Vagina (tissue), 2 donors: ENCODE measurements at places on chromosomes 13 and 19.

- DNase-seq = no peak
These were observed 423.3 kb downstream of the SPRY2 start for GRCh38 chr13:79917628-79918027.

DNA sequence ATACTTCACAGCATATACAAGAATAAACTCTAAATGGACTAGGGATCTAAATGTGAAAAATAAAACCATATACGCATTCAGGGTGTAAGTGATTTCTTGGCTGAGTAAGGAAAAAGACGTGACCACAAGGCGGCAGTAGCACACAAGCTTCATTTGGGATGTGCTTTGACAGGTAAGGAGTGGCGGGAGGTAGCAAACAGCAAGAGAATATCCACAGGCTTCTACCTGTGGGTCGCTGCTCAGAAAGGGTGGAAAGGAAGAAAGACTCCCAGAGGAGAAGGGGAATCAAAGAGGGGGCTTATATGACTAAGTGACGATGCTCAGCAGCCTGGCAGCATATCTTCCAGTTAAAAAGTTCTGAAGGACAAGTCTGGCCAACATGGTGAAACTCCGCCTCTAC, 2.5 kb upstream of the ZNF121 start:
- DNase-seq = no peak

DNA sequence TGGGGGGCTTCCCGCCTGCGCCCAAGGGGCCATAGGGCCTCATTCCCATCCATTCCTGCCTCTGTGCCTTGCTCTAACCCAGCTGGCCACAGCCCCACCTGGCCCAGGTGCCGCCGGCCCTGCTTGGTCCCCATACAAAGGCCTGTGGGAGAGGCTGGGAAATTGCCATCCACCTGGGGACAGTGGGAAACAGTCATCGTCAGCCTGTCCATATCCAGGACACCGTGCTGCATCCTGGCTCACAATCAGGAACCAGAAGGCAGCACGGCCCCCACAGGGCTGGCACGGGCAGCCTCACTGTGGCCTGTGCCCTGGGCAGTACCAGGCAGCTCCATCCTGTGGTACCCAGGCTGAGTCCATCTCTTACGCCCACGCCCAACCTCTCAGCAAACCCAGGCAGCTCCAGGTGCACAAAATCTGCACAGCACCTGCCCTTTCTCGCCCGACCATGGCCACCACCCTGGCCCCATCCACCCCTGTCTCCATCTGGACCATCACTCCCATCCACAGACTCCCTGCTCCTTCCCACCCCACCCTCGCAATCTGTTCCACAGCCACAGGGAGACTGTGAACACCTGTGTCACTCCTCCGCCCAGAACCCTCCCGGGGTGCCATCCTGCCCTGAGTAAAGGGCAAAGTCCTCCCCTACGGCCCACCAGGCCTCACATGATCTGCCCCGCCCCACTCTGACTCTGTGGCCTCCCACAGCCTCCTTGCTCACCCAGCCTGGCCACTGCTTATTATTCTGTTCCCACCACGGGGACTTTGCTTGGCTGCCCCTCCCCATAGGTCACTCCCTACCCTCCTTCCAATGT, 21.1 kb upstream of the FBXO27 start:
- no peak for DNase-seq

DNA sequence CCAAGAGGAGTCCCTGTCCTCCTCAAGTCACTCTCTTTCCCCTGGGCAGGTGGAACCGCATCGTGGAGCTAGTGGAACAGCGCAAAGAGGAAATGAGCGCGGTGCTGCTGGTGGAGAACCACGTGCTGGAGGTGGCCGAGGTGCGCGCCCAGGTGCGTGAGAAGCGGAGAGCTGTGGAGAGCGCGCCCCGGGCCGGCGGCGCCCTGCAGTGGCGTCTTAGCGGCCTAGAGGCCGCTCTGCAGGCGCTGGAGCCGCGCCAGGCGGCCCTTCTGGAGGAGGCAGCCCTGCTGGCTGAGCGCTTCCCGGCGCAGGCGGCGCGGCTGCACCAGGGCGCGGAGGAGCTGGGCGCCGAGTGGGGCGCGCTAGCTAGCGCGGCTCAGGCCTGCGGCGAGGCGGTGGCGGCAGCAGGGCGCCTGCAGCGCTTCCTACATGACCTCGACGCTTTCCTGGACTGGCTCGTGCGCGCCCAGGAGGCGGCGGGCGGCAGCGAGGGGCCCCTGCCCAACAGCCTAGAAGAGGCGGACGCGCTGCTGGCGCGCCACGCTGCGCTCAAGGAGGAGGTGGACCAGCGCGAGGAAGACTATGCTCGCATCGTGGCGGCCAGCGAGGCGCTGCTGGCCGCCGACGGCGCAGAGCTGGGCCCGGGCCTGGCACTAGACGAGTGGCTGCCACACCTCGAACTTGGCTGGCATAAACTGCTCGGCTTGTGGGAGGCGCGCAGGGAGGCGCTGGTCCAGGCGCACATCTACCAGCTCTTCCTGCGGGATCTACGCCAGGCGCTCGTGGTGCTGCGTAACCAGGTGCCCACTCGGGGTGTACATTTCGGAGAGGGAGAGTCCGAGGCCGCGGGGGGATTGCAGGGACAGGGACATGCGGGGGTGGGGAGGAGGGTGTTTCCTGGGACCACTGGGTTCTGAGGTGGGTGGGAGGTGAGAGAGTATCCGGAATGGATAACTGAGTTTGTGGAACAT, 52.8 kb downstream of the SPTBN4 start:
- no peak for DNase-seq

GRCh38 chr13:49690133-49690994, 922 bp downstream of the EBPL start:
- no peak for DNase-seq

- DNase-seq = no peak
These were observed 639 bp downstream of the LENG1 start for GRCh38 chr19:54158812-54159351.

- DNase-seq = no peak
These were observed 129.8 kb downstream of the KCTD12 start for GRCh38 chr13:76756451-76756850.

GRCh38 chr19:7326105-7326877, 22.4 kb upstream of the ARHGEF18 start:
- no peak for DNase-seq

DNA sequence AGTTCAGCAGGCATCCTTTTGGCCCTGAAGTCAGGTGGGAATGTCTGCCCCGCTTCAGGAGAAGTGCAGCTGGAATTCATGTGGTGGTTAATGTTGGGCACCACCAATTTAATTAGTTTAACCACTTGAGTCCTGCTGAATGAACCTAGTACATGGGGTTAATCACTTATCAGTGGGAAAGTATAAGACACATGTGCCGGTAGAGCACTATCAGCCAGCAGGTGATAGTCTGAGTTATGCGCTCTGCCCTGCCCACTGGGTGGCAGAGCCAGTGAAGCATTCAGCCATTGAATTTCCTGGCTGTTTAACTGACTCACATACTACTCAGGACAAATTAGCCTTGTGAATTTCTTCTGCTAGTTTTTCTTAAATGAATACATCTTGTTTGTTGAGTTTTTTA, 789.7 kb upstream of the PRR20A start:
- DNase-seq = no peak

DNA sequence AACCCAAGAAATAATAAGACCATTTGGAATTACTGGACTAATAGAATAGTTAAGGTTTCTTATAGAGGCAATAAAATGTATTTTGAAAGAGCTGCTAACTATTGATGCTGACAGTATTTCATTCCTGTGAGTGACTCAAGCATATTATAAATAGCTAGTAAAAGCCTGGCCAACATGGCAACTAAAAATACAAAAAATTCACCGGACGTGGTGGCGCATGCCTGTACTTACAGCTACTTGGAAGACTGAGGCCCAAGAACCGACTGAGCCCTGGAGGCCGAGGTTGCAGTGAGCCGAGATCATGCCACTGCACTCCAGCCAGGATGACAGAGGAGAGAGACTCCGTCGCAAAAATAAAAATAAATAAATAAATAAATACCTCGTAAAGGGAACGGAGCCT, 5.4 kb upstream of the ICAM3 start:
- DNase-seq = no peak

GRCh38 chr19:48696353-48697010, 711 bp downstream of the FUT2 start:
- no peak for DNase-seq

DNA sequence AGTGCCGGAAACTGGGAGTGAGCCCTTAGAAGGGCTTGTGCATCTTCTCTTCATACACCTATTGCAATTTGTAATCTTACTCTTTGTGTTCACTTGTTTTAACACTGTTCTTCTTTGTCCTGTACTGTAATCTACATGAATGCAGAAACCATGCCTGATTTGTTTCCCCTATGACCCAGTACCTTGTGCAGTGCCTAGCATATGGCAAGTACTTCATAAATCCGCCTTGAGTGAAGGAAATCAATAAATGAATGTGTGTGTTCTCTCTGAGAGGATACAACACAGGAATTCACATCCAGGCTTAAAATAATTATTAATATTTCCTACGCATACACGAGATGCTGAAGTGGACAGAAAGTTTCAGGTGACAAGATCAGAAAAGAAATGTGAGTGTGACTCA, 172.6 kb downstream of the GPC6 start:
- DNase-seq = no peak

- DNase-seq = no peak
These were observed 1550.5 kb downstream of the SLITRK5 start for GRCh38 chr13:89221557-89222158.

- DNase-seq = no peak
These were observed 322.3 kb downstream of the EFNB2 start for GRCh38 chr13:106213028-106213757.

GRCh38 chr19:22030680-22031079, 19.9 kb upstream of the ZNF208 start:
- DNase-seq = no peak

GRCh38 chr13:37681281-37682032, 82.9 kb upstream of the POSTN start:
- DNase-seq = no peak

DNA sequence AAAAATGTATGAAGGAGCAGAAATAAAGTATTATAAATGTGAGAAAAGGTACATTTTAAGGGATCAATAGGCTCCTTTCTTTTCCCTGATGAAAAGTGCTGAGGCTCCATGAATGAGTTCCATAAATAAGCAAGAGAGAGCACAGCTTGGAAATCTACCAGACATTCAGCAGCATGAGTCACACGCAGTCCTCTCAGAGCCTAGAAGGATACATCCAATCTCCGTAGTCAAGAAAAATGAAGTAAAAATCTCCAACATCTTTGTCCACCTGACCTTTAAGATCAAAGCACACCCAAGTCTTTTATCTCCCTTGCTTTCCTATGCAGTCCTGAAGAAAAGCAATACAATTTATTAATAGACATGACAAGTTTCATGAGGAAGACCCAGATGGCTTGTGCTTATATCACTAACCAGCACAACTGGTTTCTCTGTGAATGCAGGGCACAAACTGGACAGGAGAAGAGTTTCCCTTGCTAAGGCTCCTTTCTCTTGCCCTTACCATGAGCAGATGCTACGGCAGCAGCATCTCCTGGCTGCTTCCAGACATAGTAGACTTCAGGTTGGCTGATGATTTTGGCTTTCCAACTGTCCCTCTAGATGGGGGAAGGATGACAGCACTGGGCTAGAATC, 730.8 kb downstream of the EFNB2 start:
- no peak for DNase-seq

DNA sequence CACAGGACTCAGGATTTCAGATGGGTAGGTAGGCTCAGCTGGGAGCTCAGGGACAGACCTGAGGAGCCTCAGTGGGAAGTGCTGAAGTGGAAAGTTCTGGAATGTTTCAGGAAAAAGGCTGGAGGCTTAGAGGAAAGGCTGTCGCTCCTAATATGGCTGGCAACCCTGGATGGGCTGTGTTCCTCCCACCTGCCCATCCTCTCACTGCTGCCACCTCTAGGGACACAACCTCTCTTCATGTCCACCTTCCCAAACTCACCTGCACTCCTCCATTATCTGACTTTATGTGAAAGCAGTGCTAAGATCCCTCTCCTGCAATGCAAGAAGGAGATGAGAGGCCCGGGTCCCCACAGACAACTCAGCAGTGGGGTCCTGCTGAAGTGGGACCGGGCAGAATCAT, 5.8 kb upstream of the CEACAM21 start:
- no peak for DNase-seq

DNA sequence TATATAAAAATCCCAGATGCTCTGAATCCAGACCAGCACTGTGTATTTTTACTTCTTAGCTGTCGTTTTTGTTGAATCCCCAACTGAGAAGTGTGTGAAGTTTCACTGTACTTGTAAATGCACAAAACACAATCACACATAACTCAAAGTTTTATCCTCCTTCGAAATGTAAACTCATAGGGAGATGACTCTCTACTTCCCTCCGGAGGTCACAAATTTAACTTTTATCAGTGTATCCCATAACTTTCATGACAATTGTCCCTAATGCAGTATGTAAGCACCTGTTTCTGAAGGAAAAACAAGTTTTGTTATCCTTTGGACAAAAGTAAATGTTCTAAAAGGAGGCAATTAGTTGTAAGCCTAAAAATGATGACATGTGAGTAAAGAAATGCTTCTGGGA, 665.0 kb upstream of the SLITRK6 start:
- DNase-seq = no peak

DNA sequence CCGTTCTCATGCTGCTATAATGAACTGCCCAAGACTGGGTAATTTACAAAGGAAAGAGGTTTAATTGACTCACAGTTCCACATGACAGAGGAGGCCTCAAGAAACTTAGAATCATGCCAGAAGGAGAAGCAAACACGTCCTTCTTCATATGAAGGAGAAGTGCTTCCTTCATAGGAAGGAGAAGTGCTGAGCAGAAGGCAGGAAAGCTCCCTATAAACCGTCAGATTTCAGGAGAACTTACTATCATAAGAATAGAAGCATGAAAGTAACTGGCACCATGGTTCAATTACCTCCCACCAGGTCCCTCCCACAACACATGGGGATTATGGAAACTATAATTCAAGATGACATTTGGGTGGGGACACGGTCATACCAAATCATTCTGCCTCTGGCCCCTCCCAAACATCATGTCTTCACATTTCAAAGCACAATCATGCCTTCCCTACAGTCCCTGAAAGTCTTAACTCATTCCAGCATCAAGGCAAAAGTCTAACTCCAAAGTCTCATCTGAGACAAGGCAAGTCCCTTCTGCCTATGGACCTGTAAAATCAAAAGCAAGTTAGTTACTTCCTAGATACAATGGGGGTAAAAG, 10.6 kb downstream of the ACOD1 start:
- DNase-seq = no peak

DNA sequence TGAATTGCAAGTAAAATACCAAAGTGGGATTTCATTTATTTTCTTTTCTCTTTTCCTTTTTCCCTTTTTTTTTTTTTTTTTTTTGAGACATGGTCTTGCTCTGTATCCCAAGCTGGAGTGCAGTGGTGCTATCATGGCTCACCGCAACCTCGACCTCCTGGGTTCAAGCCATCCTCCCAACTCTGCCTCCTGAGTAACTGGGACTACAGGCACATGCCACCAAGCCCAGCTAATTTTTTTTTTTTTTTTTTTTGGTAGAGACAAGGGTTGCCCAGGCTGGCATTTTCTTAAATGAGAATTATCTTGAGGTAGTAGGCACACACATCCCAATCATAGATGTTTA, 68.5 kb upstream of the GPR183 start:
- DNase-seq = no peak

DNA sequence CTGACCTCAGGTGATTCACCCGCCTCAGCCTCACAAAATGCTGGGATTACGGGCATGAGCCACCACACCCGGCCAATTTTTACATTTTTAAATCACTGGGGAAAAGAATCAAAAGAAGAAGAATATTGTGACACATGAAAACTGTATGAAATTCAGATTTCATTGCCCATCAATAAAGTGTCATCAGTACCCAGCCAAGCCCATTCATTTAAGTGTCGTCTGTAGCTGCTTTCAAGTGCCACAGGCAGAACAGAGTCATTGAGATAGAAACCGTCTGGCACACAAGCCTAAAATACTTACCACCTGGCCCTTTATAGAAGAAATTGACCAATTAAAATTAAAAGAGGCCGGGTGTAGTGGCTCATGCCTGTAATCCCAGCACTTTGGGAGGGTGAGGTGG, 15.3 kb downstream of the COLGALT1 start:
- no peak for DNase-seq
